SK-N-DZ (cell line): ENCODE measurements at places on chromosomes 2 and 18.
A peak's percentile ranks its signal among the peaks of the same experiment; 100 is the strongest.

- no peak for DNase-seq
Measured at GRCh38 chr2:156321243-156321904, 11.1 kb downstream of the NR4A2 start.

GRCh38 chr2:161136696-161137324 lies 23.4 kb upstream of the TANK start:
- no peak for DNase-seq

- DNase-seq: no peak
Measured at GRCh38 chr2:33121925-33122324, 175.2 kb downstream of the LTBP1 start.

GRCh38 chr18:46636040-46636630 lies 20.9 kb downstream of the LOXHD1 start:
- no peak for DNase-seq

DNA sequence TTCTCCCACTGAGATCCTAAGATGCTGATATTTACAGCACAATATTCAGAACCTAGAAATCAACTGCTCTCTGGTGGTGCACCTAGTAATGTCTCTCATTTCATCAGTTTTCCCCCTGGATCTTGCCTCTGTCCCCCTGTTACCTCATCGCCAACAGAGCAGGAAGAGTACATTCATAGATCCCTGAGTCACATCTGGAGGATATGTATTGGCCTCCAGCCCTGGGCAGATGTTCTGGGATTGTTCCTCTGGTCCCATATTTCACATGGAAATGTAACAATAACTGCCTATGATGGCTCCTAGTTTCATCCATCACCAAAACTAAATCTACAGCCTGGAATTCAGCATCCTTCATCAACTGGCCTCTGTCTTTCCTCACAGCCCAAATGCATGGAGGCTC lies 278.8 kb upstream of the SLC14A2 start:
- no peak for DNase-seq

- no peak for DNase-seq
Measured at GRCh38 chr2:103898561-103898960, 955.4 kb upstream of the POU3F3 start.

GRCh38 chr2:54634564-54635511 lies 88.6 kb upstream of the EML6 start:
- DNase-seq: no peak

- no peak for DNase-seq
Measured at GRCh38 chr2:144666032-144666431, 146.1 kb upstream of the ZEB2 start.

- DNase-seq: no peak
Measured at GRCh38 chr18:9997711-9998110, 83.9 kb downstream of the VAPA start.

- DNase-seq: no peak
Measured at GRCh38 chr2:238224356-238225035, 15.3 kb downstream of the HES6 start.

DNA sequence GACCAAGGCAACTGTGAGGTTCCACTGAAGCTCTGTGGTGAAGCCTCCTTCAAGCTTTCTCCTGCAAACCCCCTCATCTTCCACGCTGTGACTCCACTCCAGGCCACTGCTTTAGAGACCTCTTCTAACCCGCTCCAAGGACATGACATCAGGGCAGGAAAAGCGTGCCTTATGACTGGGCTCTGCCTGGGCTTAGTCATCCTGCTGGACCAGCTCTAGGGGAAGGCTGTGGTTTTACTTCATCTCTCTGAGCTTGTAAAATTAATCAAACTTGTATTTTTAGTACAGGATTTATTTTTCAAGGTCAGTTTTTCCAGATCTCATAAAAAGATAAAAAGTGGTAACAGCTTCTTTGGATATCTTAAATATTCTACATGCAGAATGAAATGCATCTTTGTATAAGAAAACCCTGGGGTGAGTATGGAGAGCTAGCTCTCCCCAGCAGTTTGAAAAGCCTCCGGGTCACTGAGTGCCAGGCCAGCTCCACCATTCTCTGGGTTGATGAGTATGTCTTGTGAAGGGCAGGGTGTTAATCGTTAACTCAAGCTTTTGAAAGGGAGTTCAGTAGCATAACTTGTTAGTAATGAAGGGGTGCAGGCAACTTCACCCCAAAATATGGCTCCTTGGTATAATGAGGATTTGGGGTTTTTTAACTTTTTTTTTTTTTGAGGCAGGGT lies 33.1 kb upstream of the YPEL5 start:
- no peak for DNase-seq

GRCh38 chr2:144516981-144517865 lies 2.7 kb downstream of the ZEB2 start:
- DNase-seq: peak; percentile 37

GRCh38 chr2:237321746-237322145 lies 92.2 kb downstream of the COL6A3 start:
- no peak for DNase-seq

- DNase-seq: no peak
Measured at GRCh38 chr2:48562281-48562680, 32.3 kb downstream of the STON1 start.

GRCh38 chr2:174605687-174606086 lies 8.1 kb upstream of the WIPF1 start:
- no peak for DNase-seq

DNA sequence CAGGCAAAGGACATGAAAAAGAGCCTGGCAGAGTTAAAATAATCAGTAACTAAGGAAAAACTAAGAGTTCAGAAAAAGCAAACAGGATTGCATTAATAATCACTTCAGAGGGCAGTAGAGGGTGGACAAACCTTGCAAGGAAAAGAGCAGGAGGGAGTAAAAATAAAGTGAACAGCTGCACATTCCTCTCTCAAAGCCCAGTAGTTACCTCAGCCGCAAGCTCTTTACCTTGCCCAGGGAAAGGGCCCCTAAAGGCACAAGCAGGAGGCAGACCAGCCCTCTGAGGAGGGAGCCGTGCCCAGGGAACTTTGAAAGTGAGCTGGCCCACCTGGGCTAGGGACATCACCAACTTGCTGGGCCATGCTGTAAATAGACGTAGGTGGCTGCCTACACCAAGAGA lies 196.9 kb downstream of the C1D start:
- DNase-seq: no peak

DNA sequence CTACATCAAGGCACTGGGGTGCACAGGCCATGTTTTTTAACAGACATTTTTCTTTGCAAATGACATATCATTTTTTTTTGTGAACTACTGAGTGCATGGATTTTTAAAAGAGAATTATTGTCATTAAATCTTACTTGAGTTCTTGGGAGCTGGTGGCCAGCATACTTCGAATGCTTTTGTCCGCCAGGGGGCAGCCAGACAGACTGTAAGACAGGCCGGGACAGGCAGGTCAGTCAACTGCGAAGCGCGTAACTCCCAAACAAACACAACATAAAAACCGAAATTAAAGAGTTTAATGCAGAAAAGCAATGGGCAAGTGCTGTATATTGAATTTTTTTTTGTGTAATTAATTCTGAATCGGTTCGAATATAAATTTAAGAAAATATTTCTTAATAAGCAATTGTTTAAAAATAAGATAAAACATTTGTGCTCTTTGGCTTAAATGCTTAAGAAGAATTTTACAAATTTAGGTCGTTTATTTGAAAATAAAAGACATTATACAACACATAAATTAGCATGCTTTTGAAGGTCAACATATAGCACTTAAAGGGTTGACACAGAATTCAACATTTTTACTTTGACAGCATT lies 142.2 kb upstream of the PXDN start:
- peak; percentile 46 for DNase-seq

DNA sequence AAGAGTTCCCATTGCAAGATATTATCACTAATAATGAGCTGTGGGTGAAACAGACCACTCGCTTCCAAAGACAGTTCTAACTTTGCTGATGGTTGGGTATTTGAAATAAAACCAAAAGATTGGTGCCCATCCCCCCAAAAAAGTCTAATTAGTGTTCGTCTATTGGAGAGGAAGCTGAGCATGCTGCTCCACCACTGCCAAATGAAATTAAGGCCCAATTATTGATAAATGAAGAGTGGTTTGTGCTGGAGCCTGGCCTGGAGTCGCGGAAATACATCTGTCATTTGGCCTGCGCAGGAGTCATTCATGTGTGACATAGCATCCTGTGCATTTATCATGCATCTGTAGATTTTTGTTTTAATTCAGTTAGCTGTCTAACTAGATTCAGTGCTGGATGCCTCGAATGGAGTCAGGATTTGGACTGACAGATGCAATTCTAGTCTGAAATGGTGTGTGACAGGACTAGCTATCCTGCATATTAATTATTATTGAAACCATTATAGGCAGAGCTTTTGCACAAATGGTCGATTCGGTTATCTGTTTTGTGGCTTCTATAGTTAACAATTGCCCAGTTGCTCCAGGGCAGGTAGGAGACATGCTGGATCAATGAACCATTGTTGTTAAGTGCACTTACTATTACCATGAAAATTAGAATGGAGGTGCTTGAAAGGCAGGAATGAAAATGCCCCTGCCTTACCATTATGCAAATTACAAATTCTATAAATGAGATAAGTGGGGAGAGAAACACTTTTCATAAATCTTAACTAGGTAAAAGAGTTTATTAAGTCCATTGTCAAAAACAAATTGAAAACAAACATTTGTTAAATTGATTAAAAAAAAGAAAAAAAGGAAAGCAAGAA lies 450.4 kb upstream of the TCF4 start:
- peak; percentile 83 for DNase-seq

GRCh38 chr2:151842830-151843690 lies 14.8 kb upstream of the ARL5A start:
- DNase-seq: no peak

DNA sequence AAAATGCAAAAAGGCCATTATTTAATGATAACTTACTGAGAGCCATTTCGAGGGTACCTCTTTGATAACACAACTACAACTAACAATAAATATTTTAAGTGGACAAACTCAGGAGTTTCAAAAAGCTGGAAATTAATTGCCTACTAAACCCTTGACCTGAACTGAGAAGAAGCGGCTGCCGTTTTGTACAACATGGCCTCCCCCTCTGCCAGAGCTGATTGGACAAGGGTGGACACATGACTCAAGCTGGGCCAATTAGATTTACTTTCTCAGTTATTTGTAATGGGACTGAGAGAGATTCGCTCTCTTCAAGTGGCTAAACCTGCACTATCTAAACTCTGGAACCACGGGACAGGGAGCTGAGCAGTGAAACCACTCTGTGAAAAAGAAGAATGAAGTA lies 135.9 kb upstream of the SERPINE2 start:
- peak; percentile 20 for DNase-seq

DNA sequence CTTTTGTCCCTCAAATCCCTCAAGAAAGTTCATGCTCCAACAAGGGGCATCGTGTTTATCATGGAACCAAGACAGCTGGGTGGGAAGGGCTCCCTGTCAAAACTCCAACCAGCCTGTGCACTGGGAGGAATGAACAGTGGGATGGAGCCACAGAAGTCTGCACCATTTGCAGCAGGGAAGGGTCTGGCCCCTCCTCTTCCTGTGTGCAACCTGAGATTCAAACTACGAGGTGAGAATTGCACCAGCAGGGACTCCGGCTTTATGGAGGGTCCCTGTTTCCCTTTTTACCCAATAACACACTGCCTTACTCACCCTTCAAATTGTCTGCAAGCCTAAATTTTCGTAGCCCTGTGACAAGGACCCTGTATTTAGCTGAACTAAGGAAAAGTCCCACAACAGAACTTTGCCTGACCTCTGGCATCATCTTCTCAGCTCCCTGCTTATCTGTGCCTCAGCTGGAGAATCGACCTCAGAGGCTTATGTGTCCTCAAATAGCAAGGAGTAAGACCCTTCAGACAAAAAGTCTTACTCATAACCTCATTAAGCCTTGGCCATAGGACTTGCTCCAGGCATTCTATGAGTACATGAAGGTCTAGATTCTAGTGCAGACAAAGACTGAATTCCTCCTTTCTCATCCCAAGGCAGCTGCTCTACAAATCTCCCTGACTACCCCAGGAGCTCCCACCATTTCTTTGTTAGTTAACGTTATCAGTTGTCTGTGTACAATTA lies 178.3 kb upstream of the SERPINE2 start:
- no peak for DNase-seq

GRCh38 chr2:237434866-237435311 lies 20.9 kb upstream of the COL6A3 start:
- DNase-seq: no peak

GRCh38 chr18:23934252-23934651 lies 80.3 kb upstream of the TTC39C start:
- no peak for DNase-seq

- no peak for DNase-seq
Measured at GRCh38 chr18:78130232-78131195, 849.1 kb upstream of the SALL3 start.

- DNase-seq: no peak
Measured at GRCh38 chr2:165450156-165450555, 19.3 kb upstream of the CSRNP3 start.

- no peak for DNase-seq
Measured at GRCh38 chr2:178191004-178191508, 3.3 kb upstream of the OSBPL6 start.

- no peak for DNase-seq
Measured at GRCh38 chr2:146438246-146438645, 1406.6 kb upstream of the ACVR2A start.

DNA sequence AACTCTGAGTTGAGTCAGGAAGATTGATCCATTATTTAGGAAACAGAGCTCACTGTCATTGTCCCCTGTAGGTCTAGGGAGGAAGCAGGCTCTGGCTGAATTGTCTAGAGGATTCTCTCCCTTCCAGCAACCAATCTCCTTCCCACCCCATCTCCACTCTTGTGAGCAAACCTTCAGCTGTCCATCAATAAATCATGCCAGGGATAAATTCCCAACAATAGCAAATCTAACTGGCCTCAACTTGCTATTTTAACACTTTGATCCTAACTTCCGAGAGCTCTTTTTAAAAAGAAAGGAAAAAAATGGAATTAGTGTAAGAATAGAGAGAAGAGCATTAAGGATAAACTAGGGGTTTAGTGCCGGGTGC lies 53.5 kb downstream of the ATP8B1 start:
- no peak for DNase-seq

DNA sequence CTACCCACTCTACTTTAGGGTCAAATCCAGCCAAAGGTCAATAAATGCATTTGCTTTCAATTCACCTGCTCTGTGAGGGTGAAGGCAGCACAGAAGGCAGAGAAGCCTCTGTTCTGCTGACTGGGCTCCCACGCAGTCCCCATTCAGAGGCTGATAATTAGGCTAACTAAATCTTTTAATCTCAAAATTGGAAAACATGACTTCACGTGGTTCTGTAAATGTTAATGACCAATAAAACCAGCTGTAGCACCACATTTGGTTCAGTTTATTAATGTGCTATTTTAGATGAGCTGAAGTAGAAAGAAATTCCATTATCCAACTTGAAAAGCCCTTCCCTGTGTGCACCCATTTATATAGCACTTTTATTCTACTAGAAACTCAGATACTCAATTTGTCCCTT lies 310.6 kb downstream of the C1D start:
- DNase-seq: no peak

DNA sequence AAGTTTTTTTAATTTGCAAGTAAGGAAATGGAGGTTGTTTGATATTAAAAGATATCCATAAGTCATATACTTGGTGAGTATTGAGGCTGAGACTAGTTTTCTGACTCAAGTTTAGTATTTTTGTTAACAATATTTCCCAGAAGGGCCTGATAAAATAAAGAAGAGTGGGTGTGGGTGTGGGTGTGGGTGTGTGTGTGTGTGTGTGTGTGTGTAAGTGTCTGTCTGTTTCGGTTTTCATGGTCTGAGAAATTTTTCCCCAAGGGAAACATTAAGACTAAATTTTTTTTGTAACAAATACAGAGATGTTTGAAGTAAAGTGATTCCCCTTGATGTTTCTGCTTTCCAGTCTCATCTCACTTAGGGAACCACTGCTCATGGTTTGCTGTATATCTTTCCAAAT lies 36.5 kb downstream of the PPM1B start:
- DNase-seq: no peak
